RPMI8226 (cell line): ENCODE measurements at places on chromosomes 12 and 14.
A peak's percentile ranks its signal among the peaks of the same experiment; 100 is the strongest.

DNA sequence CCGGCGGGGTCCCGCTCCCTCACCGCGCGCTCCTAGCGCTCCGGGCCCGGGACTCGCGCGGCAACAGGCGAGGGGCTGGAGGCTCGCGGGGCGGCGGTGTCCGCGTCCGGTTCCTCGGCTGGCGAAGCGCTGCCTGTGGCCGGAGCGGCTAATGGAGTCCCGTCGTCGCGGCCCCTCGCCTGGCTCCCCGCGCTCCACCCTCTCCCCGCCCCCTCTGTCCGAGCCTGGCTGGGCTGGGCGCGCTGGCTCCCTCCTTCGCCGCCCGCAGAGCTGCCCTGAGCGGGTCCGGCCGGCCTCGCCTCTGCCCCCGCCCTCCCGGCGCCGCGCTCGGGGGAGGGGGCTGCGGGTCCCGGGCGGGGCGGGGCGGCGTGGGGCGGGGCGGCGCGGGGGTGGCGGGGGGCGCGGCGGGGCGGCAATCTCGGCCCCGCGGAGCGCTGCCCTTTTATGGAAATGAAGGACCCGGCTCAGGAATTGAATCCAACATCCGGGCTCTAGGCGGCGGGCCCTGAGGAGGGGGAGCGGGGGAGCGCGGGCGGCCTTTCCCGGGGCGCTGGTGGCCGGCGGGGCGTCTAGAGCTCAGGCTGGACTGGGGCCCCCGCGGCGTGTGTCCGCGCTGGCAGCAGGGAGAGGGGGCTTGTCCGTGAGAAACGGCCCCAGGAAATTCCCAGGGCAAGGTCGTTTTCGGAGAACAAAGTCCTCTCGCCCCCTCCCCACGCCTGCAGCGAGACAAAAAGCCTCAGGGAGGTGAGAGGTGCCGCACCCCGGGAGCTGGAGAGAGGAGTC lies at the start of gene FERMT2:
FERMT2 (minus strand) TSS at position 153 of the 783 bp plus-strand sequence. CDS start 482 bp downstream, outside the sequence.
- no peak for DNase-seq

DNA sequence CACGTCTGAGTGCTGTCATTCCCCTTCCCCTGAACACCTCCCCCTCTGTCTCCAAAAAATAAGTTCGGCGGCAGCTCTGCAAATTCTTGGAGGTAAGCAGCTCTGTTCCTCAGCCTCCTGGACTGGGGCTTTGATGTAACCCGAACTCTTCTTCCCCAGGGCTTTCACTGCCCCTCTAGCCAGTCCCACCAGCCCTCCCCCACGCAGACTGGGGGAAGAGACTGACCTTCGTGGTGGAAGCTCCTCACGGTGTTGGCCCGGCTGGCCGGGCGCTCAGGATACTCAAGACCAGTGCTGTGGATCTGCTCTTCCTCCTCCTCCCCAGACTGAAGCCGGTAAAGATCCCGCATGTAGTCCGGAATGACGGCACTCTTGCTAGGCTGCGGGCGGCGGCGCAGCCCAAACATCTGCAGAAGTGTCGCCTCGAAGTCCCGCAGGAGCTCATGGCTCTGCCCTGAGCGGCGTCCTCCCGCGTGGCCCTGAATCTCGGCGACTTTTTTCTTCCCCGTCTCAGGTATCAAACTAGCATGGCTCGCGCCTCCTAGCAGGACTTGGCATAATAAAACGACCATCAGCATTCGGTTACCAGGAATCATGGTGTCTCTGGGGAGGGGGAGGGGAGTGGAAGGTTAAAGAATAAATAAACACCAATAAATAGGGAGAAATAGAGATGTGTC lies 4.9 kb downstream of the BMP4 start:
- no peak for DNase-seq

- no peak for DNase-seq
Observed at GRCh38 chr12:89721291-89721987, 12.8 kb upstream of the ATP2B1 start.

- no peak for DNase-seq
Observed at GRCh38 chr12:110004598-110004997, 5.4 kb downstream of the ANKRD13A start.

GRCh38 chr12:59580050-59580449 lies 15.8 kb upstream of the SLC16A7 start:
- no peak for DNase-seq

DNA sequence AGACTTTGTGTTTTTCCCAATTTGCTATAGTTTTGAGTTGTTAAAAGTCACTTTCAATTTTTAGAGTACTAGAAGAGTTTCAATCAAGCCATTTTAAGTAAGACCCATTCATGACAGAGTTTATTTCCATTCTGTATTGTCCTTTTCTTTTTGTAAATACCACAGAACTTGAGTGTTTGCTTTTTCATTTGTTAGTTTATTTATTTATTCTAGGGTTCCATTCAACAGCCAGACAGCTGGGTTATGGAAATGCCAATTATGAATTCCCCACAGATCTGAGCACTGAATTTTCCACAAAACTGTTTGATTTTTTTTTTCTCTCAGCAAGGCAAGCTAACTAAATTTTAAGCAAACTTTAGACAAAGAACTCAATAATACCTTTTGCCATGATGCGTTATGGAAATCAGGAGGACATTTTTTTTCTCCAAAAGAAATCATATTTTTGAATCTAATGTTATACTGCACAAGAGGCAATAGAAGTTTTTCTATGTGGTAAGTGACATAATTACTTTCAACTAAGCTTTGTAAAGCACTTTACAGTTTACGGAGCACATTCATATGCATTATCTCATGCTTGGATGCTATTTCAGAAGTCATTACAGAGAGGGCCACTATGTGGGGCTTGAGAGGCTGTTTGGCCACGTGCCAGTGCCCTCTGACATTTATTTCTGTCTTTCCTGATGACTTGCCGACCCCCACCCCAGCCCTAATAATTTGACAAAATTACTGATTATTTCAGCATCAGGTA lies 181.5 kb downstream of the VRK1 start:
- no peak for DNase-seq

GRCh38 chr12:7583471-7583870 lies 79.9 kb upstream of the CD163 start:
- DNase-seq = no peak

DNA sequence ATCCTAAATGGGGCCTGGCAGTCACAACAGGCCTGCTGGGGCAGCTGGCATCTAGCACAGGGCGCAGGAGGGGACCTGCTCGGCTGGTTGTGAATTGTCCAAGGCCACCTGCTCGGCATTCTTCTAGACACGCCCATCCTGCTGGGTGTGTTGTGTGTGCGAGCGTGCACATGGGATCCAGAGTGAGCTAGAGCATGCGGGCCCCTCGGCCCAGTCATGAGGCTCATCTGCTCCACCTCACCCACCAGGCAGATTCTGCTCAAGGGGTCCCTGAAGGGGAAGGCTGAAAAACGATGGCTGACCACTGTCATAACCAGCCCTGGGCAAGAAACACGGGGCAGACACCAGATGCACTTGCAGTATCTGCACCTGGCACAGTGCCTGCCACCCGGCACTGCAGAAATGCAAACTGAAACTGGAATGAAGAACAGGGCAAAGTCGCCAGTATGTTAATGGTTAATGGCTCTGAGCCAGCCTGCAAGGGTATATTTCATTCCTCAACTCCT lies 31.8 kb downstream of the MAX start:
- DNase-seq = peak; percentile 90
